ENCODE measurements at places on chromosomes 3 and 15.

- no peak for DNase-seq
These were observed 567.8 kb downstream of the IGSF11 start for GRCh38 chr3:118466795-118467330.

DNA sequence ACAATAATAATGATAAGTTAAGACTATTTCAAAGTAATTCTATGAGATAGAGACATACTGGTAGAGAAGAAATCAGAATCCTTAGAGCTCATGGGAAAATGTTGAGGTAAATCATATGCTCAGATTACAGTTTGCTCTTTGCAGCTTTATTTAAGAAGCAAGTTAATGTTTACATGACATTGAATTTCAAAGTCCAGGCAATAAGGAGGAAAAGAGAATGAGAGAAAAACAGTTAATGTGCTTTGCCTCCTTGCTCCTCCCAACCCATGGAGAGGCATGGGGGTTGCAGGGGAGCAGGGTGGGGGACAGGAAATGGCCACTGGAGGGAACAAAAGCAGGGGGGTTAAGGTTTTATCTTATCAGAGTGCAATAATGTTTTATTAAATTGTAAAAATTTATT is 42.2 kb upstream of the ZBTB38 start:
- DNase-seq: no peak

DNA sequence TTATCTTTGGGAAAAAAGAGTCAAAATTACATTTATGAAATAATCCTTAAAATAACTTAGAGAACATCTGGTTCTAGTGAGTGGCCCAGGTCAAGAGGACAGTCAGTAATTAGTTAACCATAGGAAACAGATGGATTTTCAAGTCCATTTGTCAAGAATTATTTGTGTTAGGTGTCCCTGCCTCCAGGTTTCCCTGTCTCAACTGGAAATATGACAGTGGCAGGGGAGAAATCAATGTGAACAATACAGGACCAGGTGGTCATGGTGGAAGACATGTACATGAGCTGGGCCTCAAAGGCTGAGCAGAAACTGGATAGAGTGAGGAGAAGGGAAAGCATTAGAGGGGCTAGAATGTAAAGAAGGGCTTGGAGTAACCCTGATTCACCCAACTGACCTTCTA is 372.6 kb downstream of the VPS13C start:
- DNase-seq: no peak

DNA sequence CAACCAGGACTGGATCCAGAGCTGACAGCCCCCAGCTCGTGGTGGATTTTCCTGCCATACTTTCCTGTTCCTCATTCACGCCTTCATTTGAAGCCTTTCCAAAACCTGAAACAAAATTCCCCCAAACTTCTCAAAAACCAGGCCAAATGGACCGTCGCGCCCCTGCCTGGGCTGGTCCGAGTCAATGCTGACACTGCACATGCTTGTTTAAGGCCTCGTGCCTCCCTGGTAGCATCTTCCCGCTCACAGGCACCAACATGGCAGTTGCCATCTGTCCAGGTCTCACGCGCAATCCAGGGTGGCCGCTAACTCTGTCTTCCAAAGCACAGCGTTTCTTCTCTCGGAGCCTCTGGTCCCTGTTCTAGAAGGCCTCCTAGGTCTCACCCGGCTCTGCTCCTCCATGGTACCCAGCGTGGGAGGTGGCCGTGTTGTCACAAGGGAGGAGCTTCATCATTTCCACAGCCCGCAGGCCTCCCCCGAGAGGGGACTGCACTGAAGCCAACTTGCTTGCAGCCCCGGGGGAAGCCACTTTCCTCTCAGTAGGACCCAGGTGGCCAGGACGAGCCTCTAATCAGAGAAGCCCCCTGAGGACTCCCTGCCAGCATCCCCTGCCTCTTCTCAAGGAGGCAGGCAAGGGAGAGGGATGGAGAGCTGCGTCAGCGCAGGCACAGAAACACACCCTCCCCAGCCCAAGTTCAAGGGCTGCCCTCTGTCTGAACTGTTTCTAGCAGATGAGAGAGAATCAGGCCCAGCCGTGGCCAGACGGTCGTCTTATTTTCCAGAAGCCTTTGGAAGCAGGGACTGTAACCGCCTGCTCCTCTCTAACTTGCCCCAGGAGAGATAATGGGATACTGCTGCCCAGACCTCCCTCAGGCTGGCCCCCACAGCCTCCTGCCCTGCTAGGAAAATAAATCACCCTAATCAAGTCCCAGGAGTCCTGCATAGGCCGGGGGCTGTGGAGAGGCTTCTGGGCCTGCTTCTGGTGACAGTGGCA is 152.8 kb upstream of the TLE3 start:
- no peak for DNase-seq

All from activated effector memory CD4-positive, alpha-beta T cell treated with Interleukin-2 at 50 U/mL for 16 hours (primary cell).